ENCODE measurements at places on chromosomes 3 and 15.

DNA sequence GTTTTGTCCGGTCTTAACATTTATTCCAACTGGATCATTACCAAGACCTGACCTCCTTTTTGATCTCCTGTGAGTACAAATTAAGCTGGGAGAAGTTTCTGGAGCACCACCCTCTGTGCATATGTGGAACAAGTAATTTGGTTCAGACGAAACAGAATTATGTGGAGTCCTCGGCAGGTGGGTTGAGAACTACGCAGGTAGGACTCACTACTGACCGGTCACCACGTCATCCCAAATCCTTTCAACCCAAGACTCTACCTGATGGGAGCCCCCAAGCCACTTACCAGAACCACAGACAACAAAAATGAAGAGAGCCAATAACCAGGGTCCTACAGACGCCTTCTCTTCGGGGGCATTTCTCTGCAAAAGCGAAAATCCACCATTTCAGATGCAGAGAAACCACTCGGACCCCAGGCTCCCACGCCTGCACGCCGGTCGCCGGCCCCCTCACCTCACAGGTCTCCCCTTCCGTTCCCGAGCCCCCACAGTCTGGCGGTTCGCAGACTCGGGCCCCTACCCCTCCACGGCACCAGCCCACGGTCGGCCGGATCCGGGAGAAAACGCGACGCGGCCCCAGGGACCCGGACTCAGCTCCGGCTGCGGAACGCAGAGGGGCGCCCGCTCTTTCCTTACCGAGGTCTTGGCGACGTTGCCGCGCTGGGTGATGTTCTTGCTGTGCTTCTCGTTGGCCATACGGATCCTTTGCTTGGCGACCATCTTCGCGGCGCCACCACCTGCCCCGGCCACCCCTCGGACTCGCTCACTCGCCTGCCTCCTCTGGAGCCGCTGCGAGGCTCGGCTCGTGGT is 674 bp downstream of the SERP1 start:
- DNase-seq = peak; percentile 9

- no peak for DNase-seq
These were observed 27.2 kb upstream of the ARPIN start for GRCh38 chr15:89939910-89940309.

DNA sequence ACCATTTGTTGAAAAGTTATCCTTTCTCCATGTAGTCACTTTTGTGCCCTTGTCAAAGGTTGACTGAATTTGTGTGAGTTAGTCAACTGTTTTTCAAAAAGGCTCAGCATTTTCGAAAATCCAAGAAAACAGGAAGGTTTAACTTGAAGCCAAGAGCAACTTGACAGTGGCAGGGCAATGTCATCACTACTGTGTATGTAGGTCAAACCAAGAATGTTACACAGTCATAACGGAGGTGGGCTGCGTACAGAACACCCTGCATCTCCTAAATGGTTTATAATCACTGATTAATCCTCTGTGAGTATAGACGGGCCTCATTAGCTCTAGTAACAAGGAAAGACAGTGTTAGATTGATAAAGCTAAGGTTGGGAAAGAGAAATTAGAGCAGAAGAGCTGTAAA is 1064.9 kb downstream of the FHIT start:
- DNase-seq = no peak

- DNase-seq = no peak
These were observed 54.6 kb downstream of the CAPN3 start for GRCh38 chr15:42413920-42414319.

- no peak for DNase-seq
These were observed 287.5 kb downstream of the MAGI1 start for GRCh38 chr3:65751123-65751700.

DNA sequence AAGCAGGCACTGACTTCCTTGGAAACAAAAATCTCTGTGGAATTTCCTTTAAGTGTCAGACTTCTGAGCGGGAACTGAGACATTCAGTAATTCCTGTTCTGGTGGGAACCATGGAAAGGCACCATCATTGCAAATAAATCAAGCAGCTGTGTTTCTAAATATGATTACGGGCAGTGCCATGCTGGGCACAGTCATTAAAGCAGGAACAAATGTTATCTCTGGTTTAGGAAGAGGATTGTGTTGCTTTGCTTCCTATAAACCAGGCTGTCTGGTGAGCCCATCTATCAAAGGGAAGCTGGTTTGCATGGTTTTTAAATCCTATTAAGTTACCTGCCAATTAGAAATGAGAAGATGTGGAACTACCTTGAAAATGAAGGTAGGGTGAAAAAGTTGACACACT is 86.7 kb downstream of the EBLN2 start:
- DNase-seq = no peak

GRCh38 chr3:43165786-43166185 is 59.9 kb upstream of the POMGNT2 start:
- no peak for DNase-seq

DNA sequence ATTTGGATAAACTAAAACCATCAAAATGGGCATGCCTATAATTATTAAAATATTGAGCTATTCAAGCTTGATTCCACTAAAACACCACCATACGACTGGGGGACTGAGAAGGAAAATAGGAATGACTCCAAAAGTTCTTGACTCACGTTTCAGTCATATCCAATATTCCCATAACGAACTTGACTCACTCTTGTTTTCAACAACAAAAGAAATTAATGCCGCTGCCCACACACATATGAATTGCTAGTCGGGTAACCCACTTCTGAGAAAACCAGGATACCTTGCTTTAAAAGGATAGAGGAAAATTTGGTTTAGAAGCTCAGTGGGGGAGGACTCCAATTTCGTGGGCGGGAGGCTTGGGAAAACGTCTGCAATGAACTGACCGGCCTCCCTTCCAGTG is 5.2 kb downstream of the HTR3C start:
- DNase-seq = no peak

- no peak for DNase-seq
These were observed 47.7 kb upstream of the C2CD4B start for GRCh38 chr15:62212741-62213140.

DNA sequence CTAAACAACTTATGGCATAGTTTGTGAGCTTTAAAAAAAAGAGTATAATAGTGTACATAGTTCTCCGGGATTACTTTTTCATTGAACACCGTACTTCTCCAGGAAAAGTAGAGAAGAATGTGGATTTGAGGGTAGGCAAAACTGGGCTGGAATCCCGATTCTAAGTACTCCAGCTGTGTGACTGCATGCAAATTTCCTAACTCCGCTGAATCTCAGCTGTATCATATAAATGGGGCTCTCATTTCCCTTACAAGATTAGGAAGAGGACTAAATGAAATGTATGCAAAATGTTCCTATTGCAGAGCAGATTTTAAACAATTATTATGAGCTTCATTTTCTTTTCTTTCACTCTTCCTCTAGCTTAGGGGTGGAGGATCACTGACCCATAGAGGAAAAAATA is 70.3 kb upstream of the HERC1 start:
- no peak for DNase-seq

- DNase-seq = no peak
These were observed 1.0 kb upstream of the PCCB start for GRCh38 chr3:136249091-136249490.

DNA sequence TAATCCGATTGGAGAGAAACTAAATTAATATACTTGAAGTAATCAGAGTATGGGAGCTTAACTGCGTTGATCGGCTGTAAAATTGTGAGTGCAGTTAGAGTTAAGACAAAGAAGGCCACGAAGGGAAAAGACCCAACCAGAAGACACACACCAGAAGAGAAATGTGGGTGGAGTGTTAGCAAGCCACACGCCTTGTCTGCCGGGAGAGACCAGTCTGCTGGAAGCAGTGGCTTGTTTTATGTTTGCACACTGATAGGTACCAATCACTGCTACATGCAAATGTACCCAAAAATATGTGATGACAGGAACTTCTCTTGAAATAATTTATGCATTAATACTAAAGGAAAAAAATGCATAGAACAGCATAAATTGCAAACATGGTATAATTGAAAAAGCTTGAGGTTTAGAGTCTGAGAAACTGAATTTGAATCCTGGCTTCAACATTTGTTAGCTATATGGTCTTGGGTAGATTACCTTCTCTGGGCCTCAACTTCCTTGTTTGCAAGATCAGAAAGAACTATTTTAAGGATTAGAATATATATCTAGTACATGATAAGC is 23.1 kb downstream of the EEFSEC start:
- DNase-seq = no peak

GRCh38 chr3:26438325-26438940 is 184.1 kb upstream of the LRRC3B start:
- no peak for DNase-seq

DNA sequence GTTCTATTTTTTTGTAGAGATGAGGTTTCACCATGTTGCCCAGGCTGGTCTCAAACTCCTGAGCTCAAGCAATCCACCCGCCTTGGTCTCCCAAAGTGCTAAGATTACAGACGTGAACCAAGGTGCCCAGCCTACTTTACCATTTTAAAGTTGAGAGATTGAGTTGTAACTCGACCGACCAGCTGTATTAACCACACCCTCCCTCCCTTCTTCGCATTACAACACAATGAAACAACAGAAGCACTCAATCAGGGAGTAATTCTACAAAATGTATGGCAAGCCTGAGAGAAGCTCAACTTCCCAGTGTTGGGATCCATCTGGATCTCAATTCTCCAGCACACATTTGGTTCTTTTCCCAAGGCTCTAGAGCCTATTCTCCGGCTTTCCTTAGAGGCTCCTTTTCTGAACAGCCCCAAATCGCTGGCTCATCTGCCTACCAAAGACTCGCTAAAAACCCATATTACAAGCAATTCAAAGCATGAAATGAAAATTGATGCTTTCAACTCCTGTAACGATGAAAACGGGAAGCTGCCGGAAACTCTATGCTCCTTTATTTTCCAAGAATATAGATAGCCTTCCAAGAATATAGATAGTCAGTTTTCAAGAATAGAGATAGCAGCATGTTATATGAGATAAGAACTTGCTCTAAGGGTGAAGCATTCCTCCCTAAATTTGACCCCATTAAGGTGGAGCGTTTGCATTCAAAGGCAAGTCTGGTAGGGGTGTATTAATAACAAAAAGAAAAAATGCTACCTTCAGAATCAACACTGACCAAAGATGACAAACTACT is 450.9 kb downstream of the MAGI1 start:
- DNase-seq = no peak

DNA sequence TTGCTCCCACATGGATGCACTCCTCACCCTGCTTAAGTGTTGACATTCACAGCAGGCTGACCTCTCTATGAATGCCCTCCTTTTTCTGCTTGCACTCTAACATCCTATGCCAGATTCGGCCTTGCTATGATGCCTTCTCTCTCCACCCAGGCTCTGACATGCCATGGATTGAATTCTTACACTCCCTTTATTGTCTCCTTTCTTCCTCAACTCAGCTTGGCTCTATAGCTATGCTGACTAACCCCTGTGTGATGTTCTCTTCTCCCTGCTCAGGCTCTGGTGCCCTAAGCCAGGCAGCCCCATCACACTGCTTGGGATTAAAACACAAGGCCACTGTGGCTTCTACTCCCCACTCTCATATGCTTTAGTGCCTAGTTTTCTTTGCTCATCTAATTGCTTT is 563.7 kb downstream of the NSUN3 start:
- DNase-seq = no peak

DNA sequence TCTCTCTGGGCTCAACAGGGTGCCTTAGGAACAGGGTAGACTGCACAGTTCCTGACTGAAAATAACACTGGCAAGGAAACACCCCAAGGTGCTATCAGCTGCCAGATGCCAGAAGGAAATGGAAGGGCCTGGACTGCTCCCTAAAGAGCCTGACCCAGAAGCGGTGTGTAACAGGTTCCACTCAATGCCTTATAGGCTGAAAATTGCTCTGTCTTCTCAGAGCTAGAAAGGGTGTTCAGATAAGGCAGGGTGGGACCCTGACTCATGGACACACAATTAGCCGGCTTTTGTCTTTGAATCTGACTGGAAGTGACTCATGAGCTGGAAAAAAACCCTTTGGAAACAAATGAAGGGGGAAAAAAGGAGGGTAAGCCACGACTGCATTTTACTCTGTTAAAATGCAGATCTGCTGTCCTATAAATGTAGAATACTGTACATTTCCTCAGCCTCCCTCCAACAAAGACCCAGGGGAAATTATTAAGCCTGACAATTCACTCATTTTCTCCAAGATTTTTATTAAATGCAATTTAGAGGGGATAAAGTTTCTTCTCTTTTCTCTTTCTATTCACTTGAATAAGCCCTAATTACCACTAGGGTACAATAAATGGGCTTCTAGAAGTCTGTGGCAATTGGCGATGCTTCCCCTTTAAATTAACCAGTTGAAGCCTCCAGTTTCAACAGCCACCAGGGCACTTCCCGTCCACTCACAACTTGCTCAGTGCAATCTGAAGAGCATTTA is 160.2 kb upstream of the TBL1XR1 start:
- no peak for DNase-seq

DNA sequence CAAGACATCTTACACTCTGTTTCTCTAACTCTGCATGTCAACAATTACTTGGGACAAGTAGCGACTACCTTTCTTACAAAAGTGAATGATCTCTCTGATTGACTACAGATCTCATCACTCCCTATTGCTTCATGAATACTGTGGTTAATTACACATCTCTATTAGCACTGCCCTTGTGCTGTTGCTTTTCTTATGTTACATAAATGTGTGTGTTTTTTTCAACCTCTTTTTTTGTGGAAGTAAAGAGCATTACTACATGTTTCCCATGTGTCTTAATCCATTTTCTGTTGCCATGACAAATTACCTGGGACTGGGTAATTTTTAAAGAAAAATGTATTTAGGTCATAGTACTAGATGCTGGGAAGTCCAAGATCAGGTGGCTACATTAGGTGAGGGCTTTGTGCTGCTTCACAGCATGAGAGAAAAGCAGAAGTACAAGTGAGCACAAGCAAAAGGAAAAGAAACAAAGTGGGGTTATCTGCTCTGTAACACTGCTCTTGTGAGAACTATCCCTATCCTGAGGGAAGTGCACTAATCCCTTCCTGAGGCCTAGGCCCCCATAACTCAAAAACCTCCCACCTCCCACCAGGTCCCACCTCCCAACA is 298.2 kb upstream of the SATB1 start:
- DNase-seq = no peak

DNA sequence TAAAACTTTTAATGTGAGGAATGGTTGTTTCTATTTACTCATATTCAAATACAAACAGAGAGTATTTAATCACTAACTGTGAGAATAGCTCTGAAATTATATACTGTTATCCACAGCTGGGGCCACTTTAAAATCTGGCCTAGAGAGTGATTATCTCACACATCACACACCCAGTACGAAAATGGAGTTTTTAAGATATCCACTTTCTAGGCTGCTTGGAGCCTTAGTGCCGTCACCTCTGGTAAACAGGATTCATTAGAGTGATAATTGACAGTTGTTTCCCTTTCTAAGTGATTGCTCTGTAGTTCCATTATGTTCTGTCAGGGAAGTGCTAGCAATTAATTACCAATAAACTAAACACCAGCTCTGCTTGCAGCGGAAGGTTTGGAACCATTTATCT is 942.4 kb downstream of the FHIT start:
- DNase-seq = no peak

- DNase-seq = no peak
These were observed 21.6 kb upstream of the ZNF280D start for GRCh38 chr15:56754772-56755370.

DNA sequence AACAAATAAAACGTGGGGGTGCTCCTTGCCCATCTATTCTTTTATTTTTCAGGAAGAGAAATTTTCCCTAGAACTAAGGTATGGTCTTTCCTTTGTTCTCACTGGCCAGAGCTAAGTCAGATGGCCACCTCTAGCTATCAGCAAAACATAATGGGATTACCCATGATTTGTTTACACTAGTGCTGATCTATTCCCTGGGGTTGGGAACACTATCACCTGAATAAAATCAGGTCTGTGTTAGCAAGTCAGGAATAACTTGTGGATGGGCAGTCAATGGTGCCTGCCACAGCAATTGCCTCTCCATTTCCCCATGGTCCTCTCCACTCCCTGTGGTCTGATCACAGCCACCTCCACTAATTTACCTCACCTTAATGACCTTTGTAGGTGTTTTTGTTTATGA is 181.7 kb upstream of the CADPS start:
- DNase-seq = no peak

- DNase-seq = no peak
These were observed 79.1 kb downstream of the CEP63 start for GRCh38 chr3:134564991-134565390.
